ENCODE measurements at places on chromosomes 1 and 21.

GRCh38 chr1:234722904-234723720, 113.1 kb upstream of the IRF2BP2 start:
- DNase-seq, result no peak

GRCh38 chr21:46189959-46190490, 5.8 kb upstream of the SPATC1L start:
- DNase-seq, result no peak

- DNase-seq, result no peak
These were observed 63.0 kb downstream of the VCAM1 start for GRCh38 chr1:100782473-100783039.

DNA sequence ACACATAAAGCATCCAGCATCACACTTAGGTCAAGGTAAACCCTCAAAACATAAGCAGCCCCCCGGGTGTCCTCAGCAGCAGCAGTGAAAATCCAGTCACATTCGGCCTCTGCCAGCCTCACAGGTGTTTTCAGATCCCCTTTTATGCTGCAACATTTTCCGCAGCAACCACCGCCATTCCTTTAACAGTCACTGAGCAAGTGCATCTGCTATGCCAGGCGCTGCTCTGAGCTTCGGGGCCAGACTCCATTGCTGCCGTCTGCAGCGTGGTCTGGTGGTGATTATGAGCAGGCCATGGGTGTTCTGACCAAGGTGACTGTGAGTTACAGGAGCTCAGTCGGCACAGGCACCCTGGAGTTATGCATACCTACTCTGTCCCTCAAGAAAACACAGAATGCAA, 4.5 kb downstream of the URB1 start:
- DNase-seq, result no peak

DNA sequence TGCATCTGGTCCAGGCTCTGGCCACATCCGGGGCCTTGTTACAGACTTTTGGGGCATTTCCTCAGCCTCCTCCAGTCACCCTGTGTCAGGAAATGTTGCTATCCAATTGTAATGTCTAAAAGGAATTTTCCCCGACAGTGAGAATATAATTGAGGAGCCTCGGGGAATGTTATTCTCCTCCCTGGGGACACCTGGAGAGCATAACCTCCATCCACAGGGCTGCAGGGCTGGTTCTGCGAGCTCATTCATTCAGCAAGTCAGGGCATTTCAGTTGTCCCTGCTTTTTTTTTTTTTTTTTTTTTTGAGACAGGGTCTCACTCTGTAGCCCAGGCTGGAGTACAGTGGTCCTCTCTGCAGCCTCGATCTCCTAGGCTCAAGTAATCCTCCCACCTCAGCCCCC, 72.6 kb downstream of the MDM4 start:
- no peak for DNase-seq

GRCh38 chr1:22795366-22795714, 84.7 kb downstream of the EPHB2 start:
- DNase-seq, result no peak

DNA sequence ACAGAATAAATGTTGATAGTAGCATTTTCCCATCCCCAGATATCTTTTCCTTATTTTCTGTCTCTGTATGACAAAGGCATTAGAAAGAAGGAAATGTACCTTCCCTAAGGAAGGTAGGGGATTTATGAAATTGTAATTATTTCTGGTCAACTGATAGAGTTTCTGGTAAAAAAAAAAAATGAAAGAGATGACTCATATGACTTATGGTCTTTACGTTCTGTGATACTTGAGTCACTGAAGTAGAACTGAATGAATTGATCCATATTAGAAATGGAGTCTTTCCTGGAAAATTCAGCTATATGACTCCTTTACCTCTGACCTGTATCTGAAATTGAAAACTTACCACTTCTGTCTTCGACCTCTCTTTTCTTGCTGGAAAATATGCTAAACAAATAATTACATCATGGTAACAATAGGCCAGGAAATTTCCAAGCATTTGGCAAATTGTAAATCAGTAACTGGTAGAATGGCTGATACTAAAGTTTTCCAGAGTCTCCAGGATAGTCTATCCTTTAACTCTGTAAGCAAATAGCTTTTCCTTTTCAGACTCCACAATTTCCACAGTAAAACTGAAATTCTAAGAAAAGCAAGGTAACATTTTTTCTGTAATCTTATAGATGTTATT, 364.3 kb upstream of the PTBP2 start:
- no peak for DNase-seq

- DNase-seq, result no peak
These were observed 9.5 kb downstream of the SH3BGRL3 start for GRCh38 chr1:26289158-26290059.

DNA sequence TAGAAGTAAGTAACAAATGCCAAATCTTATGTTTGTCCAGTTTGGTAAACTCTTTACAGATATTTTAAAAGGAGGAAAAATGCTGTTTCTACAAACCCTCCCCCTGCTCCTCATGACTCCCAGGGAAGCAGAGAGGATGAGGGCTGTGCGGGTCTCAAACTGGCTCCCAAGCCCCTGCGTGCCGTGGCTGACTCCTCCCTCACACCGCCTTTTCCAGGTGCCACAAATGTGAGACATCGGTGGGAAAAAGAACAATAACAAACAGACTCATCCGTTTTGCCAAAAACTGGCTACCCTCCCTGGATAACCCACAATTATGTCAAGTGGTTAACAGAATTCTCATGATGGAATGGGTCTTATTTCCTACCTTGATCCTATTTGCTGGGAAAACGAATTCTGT, 594.6 kb downstream of the PTPRU start:
- DNase-seq, result no peak

DNA sequence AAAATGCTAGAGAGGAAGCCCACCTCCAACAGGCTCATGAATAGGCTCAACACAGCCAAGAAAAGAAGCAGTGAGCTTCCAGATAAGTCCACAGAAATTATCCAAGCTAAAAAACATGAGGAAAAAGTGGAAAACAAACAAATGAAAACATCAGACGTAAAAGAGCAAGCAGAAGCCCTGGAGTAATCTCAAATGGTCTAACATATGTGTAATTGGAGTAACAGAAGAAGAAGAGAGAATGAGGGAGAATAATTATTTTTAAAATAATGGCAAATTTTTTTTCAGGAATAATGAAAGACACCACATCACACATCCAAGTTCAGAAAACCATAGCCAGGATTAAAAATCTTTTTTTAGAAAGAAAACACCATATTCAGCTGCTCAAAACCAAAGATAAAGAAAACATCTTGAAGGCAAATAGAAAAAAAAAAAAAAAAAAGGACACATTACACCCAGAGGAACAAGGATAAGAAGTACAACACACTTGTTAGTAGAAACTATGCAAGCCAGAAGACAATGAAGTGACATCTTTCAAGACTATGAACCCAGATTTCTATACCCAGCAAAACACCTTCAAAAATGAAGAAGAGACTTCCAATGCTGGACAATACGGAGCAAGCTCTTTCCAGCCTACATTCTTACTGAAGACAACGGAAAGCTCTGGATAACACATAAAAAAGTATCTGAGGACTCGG, 10.6 kb upstream of the SUMO3 start:
- no peak for DNase-seq

GRCh38 chr1:222896630-222897526, 82.0 kb downstream of the DISP1 start:
- no peak for DNase-seq

Data from LNCaP clone FGC (cell line).